ENCODE measurements at places on chromosomes 5 and 9.

- DNase-seq = no peak
Observed at GRCh38 chr9:130448035-130448624, 3.4 kb downstream of the ASS1 start.

DNA sequence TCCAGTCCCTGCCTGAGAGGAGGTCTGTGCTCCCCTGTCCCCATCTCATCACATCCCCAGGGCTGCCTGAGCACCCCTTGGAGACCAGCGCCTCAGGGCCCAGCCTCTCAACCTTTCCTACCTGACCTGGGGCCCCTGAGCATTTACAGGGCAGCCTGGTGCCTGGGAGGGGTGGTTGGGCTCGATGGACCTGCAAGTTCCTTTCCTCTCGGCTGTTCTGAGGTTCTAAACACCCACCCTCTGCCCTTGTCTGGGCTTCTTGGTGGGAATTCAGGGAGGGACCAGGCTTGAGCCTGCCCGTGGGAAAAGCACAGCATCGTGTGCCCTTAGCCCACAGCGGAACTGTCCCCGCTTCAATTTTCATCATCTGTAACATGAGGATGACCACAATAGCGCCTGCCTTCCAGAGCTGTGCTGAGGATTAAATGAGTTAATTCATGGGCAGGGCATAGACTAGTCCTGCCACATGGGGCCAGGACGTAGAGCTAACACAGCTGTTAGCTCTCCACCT lies 91.0 kb upstream of the SH3PXD2B start:
- no peak for DNase-seq

DNA sequence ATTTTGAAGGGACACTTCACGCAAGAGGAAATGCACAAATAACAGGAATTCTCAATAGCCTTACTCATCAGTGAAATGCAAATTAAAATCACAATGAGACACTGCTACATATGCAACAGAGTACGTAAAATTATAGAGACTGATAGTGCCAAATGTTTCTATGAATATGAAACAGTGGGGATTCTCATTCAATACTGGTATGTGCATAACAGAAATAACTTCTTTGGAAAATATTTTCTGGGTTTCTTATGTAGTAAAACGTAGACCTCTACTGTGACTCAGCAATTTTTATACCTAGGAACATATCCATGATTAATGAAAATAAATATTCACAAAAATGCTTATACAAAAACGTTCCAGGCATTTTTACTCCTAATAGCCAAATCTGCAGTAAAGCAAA lies 1625.2 kb downstream of the MAT2B start:
- peak; percentile 37 for DNase-seq

GRCh38 chr5:13427827-13428557 lies 516.5 kb downstream of the DNAH5 start:
- no peak for DNase-seq

DNA sequence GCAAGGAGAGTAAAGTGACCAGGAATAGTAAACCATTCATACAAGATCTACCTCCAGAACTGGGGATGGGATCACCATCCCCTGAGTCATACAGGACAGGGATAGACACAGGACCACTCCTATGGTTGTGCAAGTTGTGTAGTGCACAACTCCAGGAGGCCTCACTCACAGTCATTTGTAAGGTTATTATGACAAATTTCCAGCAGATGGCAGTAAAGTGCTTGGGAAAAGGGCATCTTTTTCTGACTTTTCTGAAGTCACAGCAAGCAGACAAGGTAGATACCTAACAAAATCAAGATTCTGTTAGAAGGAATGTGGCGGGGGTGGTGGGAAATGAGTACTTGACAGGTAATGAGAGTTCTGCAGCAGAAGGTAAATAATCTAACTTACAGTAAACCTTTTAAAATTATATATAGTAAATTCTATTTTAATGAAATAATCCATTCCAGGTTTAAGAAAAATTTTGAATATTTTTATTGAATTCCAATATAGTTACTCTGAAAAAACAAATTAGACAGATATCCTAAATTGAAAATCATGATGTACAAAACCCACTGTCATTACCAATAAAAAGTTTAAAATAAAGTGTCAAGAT lies 16.7 kb upstream of the KIF27 start:
- peak; percentile 76 for DNase-seq

- no peak for DNase-seq
Observed at GRCh38 chr5:88770276-88771257, 112.4 kb downstream of the MEF2C start.

DNA sequence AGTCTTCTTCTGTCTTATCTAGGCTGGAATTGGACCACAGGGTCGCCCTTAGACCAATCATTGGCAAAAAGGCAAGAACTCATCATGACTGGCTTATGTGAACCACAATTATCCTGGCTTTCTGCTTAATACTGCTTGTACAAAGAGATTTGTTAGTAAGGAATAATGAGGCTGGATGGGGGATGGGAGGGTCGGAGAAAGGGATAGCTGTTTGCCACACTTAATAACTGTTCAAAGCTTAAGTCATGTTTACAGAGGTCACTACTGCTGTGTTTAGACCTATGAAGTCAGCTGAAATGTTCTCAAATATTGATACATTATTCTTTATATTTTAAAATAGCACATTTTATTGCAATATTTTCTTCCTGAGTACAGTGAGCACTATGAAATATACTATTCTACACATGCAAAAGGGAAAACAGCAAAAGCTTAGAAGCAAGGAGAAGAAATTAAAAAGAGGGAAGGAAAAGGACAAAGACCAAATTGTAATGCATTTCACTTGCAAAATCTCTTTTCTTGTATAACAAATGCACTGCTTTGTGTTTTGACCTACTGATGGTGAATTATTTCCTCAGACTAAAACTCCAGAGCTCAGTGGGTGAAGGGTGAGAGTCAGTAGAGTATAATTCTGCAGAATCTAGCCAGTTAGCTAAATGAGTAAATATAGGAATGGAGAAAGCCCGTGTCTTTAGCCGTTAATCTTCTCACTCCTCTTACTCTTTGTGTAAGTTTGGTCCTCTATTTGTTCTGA lies 404.9 kb upstream of the ZNF608 start:
- DNase-seq = no peak

GRCh38 chr5:17252543-17252942 lies 35.1 kb downstream of the BASP1 start:
- DNase-seq = no peak

DNA sequence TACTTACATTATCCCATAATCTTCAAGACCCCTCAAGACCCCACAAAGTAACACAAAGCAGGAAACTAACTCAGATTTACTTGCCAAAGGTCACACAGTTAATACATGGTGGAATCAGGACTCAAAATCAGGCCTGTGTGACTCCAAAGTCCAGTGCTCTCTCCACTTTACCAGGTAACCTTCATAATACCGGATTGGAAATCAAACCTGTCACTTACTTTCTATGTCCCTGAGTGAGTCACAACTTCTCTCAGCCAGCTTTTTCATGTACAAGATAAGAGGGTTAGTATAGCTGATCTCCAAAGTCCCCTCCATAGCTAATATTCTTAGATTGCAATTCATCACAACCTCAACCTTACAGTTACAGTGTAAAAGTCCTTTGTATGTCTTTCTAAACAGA lies 17.1 kb downstream of the STRBP start:
- no peak for DNase-seq

- DNase-seq = peak; percentile 56
Observed at GRCh38 chr9:109110329-109111021, 9.3 kb downstream of the TMEM245 start.

GRCh38 chr5:139696894-139697658 lies 48.9 kb downstream of the CXXC5 start:
- peak; percentile 99 for DNase-seq

GRCh38 chr5:106959387-106959786 lies 711.4 kb downstream of the EFNA5 start:
- DNase-seq = peak; percentile 59

- peak; percentile 52 for DNase-seq
Observed at GRCh38 chr9:33619666-33620404, 95.8 kb downstream of the ANKRD18B start.

GRCh38 chr5:176185133-176185733 lies 53.0 kb upstream of the SIMC1 start:
- no peak for DNase-seq

- no peak for DNase-seq
Observed at GRCh38 chr5:138369706-138370105, 17.2 kb downstream of the KDM3B start.

DNA sequence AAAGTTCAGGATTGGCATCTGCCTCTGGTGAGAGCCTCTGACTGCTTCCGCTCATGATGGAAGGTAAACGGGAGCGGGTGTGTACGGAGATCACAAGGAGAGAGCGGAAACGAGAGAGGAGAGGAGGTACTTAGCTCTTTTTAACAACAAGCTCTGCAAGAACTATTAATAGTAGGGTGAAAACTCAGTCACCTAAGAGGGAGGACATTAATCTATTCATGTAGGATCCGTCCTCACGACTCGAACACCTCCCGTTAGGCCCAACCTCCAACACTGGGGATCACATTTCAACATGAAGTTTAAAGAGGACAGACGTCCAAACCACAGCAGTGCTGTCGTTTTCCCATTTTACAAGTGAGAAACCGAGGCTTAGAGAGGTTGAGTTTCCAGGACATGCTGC lies 173.7 kb downstream of the SLC28A3 start:
- no peak for DNase-seq

- DNase-seq = no peak
Observed at GRCh38 chr5:18507114-18507513, 872.9 kb downstream of the TAF11L14 start.

DNA sequence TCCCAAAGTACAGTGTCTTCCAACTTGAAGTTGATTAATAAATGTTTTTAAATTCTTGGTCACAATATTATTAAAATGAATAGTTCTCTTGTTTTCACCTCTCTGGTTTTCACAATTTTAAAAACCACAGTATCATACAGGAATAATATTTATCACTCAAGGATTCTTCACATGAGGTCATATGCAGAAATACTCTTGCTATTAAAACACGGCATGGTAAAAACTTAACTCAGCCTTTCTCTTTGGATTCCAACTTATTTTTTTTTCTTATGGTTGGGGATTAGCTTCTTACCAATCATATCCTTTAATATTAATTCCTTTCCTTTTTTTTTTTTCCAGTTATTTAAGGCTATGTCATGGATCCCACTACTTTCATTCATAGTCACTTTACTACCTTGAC lies 289.4 kb downstream of the ADAMTS6 start:
- no peak for DNase-seq

- no peak for DNase-seq
Observed at GRCh38 chr9:128405077-128405779, 15.4 kb upstream of the CERCAM start.

GRCh38 chr9:90002397-90003271 lies 397.8 kb downstream of the GADD45G start:
- peak; percentile 71 for DNase-seq

GRCh38 chr5:132227235-132227484 lies 493 bp downstream of the P4HA2 start:
- DNase-seq = no peak

- peak; percentile 74 for DNase-seq
Observed at GRCh38 chr9:3962496-3962895, 337.4 kb downstream of the GLIS3 start.

DNA sequence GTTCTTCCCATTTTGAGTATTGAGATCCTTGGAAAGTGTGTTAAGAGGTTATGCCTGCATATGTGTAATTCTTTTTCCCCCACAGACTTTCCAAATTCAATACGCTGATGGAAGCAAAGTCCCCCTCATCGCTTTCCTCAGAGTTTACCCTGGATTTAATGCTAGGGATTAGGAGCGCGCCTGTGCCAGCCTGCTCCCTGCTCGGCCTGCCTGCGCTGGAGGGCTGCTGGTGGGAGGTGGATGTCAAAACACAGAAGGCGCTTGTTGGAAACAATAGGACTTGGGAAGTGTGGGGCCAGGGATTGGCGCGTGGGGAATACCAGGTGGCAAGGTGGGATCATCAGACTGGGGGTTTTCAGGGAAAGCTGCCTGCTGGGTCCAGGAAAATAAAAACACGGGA lies 39.8 kb upstream of the PTCH1 start:
- DNase-seq = no peak

DNA sequence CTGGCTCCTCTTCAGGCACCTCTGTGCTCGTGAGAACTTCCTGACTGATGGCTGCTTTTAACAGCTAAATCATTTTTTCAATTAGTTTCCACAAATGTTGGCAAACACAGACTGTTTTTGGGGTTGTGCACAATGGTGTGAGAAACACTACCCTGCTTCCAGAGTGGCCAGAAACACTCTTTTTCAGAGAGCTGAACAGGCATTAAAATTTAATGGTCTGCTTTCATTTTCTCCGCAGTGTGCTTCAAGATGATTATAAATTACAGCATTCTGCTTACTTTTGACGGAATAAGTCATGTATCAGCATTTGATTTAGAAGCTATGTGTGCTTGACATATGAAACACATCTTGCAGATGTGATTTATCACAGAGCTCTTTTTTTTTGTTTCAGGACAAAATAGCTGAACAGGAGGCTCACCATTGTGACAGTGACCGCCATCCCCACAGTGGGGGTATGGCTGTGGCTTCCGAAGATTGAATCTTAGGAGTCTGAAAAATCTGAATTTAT lies 454.5 kb upstream of the ZNF608 start:
- DNase-seq = no peak

DNA sequence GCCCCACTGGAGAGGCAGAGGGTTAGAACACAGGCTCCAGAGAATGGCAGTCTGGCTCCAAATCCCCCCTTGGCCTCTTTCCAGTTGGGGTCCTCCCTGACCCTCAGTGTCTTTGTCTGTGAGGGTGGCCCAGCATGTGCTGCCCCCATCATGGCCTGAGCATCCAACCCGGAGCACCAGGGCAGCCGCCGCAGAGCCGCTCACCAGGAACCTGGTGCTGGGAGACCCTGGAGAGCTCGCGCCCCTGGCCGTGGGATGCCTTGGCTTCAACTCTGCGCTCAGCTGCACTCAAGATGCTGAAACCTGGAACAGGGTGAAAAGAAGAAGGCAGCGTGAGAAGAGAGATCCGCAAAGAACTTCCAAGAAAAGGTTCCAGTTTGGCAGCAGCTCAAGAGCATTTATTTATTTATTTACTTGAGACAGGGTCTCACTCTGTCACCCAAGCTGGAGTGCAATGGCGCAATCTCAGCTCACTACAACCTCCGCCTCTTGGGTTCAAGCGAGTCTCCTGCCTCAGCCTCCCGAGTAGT lies 3.8 kb downstream of the CCDC187 start:
- DNase-seq = no peak
